NCI-H446 (cell line): ENCODE measurements at places on chromosomes 1 and 21.
A peak's percentile ranks its signal among the peaks of the same experiment; 100 is the strongest.

DNA sequence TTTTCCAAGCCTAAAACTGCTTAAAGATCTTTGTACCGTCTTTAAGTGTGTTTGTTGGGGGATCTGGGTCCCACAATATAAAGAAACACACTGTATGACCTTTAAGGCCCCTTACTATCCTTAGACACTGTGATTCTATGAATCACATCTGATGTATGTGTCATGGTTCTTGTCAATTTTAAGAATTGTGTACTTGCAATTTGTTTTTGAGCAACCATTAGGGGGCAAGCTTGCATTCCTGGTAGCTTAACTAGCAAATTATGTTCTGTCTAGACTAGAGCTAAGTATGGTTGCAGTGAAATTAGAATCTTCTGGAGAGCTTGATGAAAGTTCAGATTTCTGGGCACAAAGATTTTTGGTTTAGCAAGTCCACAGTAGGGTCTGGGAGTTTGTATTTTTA lies 219.5 kb downstream of the TPR start:
- DNase-seq = peak; percentile 4

- DNase-seq = no peak
These were observed 7.5 kb downstream of the COL18A1 start for GRCh38 chr21:45412491-45412890.

- no peak for DNase-seq
These were observed 3.0 kb upstream of the TMEM52 start for GRCh38 chr1:1921901-1922701.

- DNase-seq = no peak
These were observed 315.0 kb upstream of the NRIP1 start for GRCh38 chr21:15379776-15380175.

- no peak for DNase-seq
These were observed 449.1 kb downstream of the GPATCH2 start for GRCh38 chr1:217181756-217182155.

DNA sequence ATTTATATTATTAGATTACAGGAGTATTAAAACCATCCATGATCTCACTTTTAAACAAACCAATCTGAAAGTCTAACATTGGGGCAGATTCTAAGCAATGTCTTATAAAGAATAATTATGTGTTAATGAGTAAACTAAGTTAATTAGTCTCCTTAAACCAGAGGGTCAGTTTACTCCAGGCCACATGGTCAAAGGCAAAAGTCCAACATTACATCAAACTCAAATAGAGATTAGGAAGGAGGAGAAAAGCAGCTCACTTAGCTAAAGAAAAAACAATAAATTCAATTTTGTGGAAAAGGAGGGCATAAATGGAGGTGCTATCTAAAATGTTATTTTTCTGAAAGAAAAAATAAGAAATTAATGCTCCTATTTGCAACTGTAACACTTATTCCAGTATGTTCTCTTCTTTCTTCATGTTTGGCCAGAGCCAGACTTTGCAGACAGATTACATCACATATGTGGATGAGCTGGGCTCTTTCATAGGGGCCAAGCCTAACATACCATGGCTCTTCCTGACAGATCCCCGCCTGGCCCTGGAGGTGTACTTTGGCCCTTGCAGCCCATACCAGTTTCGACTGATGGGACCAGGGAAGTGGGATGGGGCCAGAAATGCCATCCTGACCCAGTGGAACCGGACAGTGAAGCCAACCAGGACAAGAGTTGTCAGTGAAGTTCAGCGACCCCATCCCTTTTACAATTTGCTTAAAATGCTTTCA lies 24.3 kb upstream of the FMO2 start:
- no peak for DNase-seq

GRCh38 chr1:233240829-233241682 lies 54.5 kb downstream of the PCNX2 start:
- DNase-seq = no peak

DNA sequence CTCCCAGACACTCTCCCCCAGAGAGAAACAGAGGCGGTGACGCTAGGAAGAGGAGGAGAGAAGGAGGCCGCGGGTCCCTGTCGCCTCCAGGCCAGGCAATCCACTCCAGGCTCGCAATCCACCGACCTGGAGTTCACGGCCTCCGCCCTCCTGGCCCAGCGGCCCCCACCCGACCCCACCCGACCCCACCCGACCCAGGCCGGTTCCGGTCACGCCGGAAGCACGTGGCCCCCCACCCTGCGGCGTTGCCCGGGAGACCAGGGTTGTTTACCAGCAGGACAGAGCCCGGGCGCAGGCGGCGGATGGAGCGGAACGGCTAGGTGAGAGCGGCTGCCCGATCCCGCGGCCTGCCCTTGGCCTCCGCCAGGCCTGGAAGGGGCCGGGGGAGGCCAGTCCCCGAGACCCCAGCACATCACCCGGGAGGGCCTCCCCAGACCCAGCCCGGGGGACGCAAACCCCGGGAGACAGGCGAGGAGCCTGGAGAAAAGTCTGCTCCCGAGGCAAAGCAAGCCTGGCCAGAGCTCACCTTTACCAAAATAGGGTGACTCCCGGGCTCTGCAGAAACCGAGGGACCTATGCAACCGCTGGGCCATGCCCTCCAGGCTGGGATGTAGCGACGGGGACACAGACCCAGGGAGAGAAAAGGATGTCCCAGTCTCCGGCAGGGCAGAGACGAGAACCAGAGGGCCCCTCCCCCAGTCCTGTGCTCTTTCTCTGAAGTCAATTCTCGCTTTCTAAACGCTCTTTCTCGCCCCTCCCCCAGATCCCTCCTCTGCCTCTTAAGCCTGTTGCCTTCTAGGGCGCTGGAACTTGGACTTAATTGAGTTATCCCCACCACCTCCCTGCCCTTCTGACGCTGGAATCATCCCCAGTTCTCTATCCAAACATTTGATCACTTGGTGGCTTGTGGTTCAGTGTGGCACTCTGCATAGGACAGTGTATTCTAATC lies at the start of the genes PLA2G2C and UBXN10:
PLA2G2C (minus strand) TSS at position 685 of the 949 bp plus-strand sequence. CDS start 9,155 bp downstream, outside the sequence.
UBXN10 (plus strand) TSS at position 263 of the 949 bp plus-strand sequence. CDS start 4,466 bp downstream, outside the sequence.
- DNase-seq = no peak

GRCh38 chr1:180923021-180923841 lies 10.5 kb downstream of the KIAA1614 start:
- no peak for DNase-seq

DNA sequence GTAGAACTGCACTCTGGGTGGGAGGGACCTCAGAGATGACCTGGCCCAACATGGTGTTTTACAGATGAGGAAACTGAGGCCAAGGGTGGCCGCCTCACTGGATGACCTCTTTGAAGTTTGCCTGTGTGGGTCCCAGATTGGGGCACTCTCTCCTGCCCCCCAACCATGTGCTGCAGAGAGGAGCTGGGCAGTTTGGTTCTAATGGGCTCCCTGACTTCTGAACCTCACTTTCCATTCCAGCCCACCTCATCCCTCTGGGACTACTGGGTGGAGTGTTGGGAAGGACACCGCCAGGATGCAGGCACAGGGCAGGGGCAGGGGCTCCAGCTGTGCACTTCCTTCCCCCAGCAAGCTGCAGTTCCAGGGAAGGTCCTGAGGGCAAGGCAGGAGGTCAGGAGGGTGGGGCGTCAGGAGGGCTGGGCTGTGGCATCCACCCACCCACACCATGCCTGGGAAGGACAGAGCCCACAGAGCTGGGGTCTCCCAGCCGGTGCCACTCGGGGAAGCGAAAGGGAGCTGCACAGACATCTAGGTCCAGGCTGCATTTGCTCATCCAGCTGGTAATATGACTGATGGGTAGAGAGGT lies 10.3 kb upstream of the EPS8L3 start:
- DNase-seq = no peak

- no peak for DNase-seq
These were observed 35.1 kb downstream of the EDN2 start for GRCh38 chr1:41449326-41449921.

DNA sequence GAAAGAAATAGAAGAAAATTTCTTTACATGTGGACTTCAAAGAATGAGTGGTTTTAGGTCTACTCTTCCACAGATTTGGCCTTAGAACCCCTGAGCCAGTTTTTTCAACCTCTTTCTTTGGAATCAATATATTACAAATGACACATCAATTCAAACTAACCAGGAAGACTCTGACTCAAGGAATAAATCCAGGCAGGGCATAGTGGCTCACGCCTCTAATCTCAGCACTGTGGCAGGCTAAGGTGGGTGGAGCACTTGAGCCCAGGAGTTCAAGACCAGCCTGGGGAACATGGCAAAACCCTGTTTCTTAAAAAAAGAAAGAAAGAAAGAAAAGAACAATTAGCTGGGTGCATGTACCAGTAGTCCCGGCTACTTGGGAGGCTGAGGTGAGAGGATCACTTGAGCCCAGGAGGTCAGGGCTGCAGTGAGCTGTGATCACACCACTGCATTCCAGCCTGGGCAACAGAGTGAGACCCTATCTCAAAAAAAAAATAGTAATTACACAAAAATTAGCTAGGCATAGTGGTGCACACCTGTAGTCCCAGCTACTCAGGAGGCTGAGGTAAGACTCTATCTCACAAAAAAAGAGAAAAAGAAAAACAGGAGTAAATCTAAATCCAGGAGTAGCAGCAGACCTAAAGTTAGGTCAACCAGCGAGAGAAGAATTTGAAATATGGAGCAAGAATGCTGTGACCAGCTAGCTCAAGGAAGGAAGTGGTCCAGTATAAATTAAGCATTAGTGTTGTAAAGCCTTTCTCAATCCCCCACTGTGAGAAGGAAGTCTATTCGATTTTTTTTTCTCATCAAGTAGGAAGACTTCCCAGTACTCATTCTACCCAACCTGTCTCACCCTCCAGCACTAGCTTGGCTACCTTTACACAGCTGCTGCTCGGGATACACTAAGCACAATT lies 1.9 kb downstream of the SORT1 start:
- no peak for DNase-seq

DNA sequence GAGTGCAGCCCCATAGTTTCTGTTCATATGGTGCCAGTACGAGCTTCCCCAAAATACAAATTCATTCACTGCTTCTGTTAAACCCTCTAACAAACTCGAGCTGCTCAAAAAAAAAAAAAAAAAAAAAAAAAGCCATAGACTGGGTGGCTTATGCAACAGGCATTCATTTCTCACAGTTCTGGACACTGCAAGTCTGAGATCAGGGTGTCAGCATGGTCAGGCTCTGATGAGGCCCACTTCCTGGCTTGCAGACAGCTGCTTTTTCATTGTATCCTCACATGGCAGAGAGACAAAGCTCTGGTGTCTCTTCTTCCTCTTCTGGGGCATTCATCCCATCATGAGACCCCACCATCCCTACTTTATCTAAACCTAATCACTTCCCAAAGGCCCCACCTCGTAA lies 121.6 kb downstream of the PTBP2 start:
- DNase-seq = no peak

DNA sequence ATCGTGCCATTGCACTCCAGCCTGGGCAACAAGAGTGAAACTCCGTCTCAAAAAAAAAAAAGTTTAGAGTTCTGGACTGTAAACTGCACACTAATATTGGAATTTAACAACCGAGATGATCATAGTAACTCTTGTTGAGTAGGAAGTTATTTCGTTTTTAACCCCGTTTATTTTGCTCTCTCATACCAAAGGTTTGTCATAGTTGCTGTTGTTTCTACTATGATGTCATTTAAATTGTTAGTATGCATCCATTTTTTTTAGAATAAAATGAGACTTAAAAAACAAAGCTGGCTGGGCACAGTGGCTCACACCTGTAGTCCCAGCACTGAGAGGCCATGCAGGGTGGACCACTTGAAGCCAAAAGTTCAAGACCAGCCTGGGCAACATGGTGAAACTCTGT lies 49.3 kb downstream of the DOP1B start:
- DNase-seq = no peak

DNA sequence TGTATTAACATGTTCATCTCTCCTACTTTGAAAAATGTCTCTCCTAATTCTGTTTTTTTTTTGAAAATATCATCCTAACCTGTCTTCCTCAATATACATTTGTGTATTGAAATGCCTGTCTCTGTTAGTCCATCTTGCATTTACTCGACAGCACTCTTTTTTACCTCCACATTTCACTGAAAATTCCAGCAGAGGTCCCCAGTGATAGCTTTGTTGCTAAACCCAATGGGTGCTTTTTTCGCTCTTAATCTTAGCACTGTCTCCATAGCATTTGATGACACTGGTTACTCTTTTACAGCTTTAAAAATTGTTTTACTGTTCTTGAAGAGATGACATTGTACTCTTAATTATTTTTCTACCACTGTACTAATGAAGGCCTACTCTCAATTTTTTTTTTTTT lies 10.8 kb downstream of the OSBPL9 start:
- no peak for DNase-seq

GRCh38 chr1:78165816-78166215 lies 120.0 kb downstream of the GIPC2 start:
- no peak for DNase-seq

GRCh38 chr1:109643385-109644230 lies 12.3 kb upstream of the GSTM4 start:
- peak; percentile 74 for DNase-seq

- DNase-seq = no peak
These were observed 21.7 kb upstream of the LSS start for GRCh38 chr21:46250146-46250725.

- DNase-seq = no peak
These were observed 1628.9 kb upstream of the PRMT6 start for GRCh38 chr1:105427543-105427942.

- DNase-seq = no peak
These were observed 28.4 kb upstream of the AGPAT3 start for GRCh38 chr21:43836616-43837015.

GRCh38 chr1:18527921-18528320 lies 47.2 kb downstream of the KLHDC7A start:
- no peak for DNase-seq

DNA sequence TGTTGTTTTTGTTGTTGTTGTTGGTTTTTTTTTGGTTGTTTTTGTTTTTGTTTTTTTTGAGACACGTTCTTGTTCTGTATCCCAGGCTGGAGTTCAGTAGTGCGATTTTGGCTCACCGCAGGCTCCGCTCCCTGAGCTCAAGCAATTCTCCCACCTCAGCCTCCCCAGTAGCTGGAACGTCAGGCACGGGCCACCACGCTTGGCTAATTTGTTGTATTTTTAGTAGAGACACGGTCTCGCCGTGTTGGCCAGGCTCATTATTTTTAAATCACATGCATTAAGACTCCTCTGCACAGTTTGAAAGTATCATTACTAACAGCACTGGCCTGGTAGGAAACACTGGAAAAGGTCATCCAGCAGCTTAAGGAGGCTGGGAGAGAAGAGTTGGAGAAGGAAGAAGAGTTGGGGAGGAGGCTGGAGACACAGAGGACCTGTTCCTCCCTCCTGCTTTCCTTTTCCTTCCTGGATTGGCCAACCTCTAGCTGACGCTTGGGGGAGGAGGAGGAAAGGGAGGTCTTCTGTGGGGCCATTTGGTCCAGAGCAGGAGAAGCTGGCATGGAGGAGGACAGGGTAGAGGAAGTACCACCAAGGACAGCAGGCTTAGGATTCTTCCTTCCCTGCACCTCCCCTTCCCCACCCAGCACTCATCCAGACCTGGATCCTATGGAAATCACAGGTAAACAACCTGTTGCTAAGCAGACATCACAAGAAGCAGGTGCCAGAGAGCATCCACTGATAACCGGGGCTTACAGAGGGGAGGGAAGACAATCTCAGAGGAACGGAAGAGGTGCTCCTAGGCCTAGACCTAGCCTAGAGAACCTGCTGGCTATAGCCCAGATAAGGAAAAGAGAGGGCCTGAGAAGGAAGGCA lies 71.9 kb upstream of the GOLT1A start:
- peak; percentile 23 for DNase-seq
